ENCODE measurements at places on chromosomes 1 and 21.

- no peak for DNase-seq
Observed at GRCh38 chr1:8763888-8764287, 53.6 kb downstream of the RERE start.

DNA sequence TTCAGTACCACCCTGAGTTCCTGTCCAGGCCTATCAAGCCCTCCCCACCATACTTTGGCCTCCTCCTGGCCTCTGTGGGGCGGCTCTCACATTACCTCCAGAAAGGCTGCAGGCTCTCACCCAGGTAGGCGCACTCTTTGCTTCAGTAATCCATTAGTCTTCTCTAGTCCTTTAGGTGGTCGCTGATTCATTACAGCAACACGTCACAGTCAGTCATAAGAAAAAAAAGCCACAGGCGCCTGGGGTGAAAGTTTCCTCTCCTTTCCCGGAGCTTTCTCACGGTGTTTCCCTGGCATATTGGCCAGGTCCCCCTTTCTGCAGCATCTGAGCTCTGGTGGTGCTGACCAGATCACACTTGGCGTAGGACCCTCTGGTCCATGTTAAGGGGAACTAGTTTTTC is 12.1 kb downstream of the SLFNL1 start:
- DNase-seq: no peak

GRCh38 chr1:56376188-56376984 is 203.0 kb downstream of the PLPP3 start:
- no peak for DNase-seq

GRCh38 chr1:97196825-97197516 is 475.4 kb downstream of the PTBP2 start:
- DNase-seq: no peak

- DNase-seq: peak; percentile 17
Observed at GRCh38 chr1:101371259-101371658, 134.4 kb downstream of the S1PR1 start.

GRCh38 chr1:51669816-51670215 is 52.9 kb downstream of the OSBPL9 start:
- no peak for DNase-seq

- no peak for DNase-seq
Observed at GRCh38 chr1:84269306-84269705, 32.2 kb upstream of the SAMD13 start.

DNA sequence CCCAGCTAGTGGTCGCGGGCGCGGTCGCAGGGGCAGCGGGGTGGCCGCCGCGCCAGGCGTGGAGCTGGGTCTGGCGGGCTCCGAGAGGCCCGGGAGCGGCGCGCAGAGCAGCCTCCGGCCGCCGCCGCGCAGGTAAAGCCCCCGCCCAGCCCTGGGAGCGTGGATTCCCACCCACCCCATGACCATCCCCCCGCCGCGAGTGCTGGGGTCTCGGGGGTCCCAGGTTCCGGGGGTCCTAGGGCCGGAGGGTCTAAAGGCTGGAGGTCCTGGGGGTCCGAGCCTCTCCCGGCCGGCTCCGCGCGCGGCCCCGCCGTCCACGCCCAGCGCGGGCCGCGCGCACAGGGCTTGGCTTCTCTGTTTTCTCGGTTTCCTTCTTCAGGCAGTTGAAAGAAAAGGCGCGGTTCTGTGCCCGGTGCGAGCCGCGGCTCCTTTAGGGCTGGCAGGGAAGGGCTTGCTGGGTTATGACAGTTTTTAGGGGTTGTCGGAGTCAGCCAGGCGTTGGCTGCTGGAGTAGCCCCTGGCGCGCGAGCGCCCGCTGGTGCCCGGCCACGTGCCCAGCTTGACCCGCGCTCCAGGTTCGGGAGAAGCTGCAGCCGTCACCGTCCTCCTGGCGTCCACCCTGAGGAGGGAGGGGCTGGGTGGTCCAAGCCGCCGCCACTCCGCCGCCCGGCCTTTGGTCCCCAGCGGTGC is 359 bp downstream of the LRRC3 start:
- DNase-seq: no peak

DNA sequence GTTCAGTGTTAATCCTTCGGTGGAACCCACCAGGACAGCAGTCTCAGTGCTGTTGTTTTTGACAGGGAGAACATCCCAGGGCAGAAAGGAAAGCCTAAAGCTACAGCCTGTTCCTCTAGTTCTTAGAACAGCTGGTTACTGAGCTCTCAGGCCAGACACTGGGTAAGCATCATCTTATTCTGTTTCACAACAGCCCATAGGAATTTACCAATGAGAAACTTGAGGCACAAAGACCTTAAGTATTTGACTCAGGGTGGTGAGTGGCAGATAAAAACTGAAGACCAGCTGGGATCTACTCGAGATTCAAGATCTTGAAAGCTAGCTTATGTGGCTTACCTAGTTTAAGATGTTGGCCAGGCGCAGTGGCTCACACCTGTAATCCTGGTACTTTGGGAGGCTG is 9.4 kb upstream of the NEK2 start:
- DNase-seq: no peak

Measured in fibroblast of skin of left biceps (primary cell).